AG09319 (cell line): ENCODE measurements at places on chromosomes 5 and 9.
A peak's percentile ranks its signal among the peaks of the same experiment; 100 is the strongest.

GRCh38 chr5:44387406-44387805, 1.8 kb downstream of the FGF10 start:
- DNase-seq, result no peak

- no peak for DNase-seq
Observed at GRCh38 chr5:135547590-135548254, 12.0 kb upstream of the NEUROG1 start.

DNA sequence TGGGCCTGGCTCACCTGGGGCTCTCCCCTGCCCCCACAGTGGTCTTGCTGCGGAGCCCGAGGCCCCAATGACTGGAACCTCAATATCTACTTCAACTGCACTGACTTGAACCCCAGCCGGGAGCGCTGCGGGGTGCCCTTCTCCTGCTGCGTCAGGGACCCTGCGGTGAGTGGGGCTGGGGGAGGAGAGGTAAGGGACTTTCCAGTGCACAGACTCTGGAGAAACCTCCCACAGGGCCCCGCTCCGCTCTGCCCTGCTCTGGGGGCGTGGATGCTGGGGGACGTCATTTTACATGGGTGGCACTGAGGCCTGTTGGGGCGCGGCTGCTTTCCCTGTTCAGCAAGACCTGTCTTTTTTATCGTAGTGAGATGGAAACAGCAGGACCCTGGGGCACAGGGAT, 7.6 kb downstream of the TSPAN17 start:
- no peak for DNase-seq

DNA sequence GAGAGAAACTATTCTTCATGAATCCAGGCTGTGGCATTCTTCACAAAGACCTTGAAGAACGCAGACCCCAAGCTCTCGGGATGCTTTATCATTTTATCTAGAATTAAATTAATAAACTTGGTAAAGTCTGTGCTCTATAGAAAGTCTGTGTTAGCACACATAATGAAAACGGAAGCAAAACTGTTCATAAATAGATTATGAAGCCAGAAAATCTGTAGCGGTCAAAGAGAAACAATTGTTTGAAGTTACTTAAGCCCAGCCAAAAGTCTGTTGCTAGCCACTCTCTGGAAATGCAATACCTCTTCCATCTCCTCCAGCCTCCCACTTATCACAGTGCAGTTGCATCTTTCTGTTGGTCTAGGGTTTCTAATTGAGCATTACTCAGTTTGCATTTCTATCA, 375.9 kb downstream of the KIF4B start:
- DNase-seq, result no peak

- DNase-seq, result peak; percentile 95
Observed at GRCh38 chr9:125932012-125932411, 184.8 kb downstream of the PBX3 start.

GRCh38 chr9:21708856-21709255, 93.6 kb upstream of the MTAP start:
- DNase-seq, result no peak

- DNase-seq, result no peak
Observed at GRCh38 chr9:131704141-131704983, 35.5 kb downstream of the RAPGEF1 start.

DNA sequence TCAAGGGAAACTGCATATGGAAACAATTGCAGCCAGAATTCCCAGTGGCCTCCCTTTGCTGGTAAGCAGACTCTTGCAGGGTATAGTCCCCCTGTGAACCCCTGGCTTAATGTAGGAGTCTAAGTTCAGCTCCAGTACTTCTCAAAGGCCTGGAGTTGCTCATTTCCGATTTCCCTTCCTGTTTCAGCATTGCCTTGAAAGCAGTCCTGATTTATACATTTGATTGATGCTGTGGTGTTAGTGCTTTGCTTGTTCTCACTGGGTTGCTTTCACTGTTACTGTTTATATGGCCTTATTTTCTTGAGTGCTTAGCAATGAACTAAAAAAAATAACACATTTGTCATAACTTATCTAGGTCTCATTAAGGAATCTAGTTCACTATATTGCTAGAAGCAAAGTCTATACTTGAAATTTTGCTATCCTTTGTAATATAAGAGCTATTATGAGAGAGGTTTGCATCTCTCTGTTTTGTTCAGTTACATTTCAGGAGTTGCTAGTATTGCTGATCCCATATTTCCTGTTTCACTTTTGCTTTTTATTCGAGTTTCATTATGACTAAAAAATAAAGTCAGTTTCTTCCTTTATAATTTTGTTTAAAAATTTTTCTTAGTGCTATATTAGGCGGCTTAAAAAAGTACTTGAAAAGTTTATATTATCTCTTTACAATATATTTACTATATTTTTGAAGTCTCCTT, 122.4 kb upstream of the NMUR2 start:
- no peak for DNase-seq

GRCh38 chr9:33903157-33903780, 86.3 kb downstream of the UBE2R2 start:
- no peak for DNase-seq

- DNase-seq, result no peak
Observed at GRCh38 chr9:101628173-101628572, 33.4 kb upstream of the PPP3R2 start.
